ENCODE measurements at places on chromosomes 2 and 18.

DNA sequence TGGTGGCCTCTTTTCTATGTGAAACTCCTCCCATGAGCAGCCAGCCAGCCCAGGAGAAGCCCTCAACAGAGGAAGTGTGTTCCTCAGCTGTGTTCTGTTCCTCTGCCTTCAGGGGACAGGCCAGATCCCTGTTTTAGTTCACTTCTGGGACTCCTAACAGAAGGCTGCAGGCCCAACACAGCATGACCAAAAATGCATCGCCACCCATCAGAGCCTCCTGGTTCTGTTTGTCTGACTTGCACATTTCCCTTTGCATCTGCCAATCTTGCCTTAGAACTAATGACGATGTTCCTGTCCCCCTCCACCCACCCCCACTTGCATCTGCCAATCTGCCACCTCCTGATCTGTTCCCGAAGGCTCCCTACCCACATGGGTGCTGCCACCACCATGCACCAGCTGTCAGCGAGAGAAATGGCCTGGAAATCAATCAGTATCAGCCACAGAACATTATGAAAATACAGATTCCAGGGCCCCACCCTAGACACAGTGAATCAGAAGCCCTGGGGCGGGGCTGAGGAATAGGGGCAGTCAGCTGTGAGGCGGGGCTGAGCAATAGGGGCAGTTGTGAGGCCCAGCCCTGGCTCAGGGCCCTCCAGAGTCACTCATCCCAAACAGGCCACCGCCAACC is 51.0 kb downstream of the FAM168B start:
- H3K36me3 ChIP-seq = peaks cover 11% of the 10 kb centered on the region
- H3K4me3 ChIP-seq = no peak overlapping the region
- H3K27me3 ChIP-seq = peaks cover 42% of the 10 kb centered on the region

DNA sequence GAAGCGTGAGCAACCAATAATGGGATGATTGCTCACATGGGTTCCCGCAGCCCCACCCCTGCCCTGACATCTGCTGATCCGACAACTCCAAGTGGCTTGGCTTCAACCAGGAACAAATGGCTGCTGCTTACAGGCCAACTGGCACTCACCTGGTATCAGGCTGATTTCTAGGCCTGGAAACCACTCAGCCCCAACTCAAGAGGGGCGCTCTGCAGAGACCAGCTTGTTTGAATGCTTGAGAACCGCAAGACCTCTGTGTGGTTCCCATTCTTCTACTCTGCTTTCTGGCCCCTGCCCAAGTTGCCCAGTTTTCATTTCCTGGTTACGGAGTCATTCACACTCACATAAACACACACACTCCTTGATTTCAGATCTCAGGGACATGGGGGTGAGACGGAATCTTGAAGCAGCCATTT is 52.0 kb downstream of the TNP1 start:
- H3K4me3 ChIP-seq = no peak overlapping the region
- no peaks in the 10 kb centered on the region for H3K27me3 ChIP-seq
- no peak overlapping the region for H3K27ac ChIP-seq
- no peaks in the 10 kb centered on the region for H3K36me3 ChIP-seq

- no peak overlapping the region for H3K27ac ChIP-seq
- no peak overlapping the region for H3K4me3 ChIP-seq
- H3K4me1 ChIP-seq = peaks cover 50% of the 10 kb centered on the region
- peak; percentile 5 for DNase-seq
- H3K27me3 ChIP-seq = no peaks in the 10 kb centered on the region
- peaks cover 54% of the 10 kb centered on the region for H3K36me3 ChIP-seq
Observed at GRCh38 chr2:241225545-241225944, 37.1 kb downstream of the ANO7 start.

DNA sequence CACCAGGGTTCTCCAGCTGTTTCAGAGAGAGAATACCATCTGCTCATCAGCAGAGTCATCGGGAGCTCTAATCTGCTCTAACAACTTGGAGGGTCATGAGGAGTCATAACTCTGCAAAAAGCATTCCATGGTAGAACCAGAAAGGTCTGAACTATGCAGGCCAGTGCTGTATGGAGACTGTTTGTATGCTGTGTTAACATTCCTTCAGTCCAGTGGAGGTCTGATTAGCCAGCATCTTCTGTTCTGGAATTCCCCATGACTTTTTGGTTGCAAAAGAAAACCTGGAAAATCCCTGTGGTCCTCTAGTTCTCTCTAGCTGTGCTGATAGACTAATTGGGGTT is 9.4 kb upstream of the ITGB6 start:
- H3K36me3 ChIP-seq = no peaks in the 10 kb centered on the region
- H3K27me3 ChIP-seq = no peaks in the 10 kb centered on the region

- H3K36me3 ChIP-seq = no peaks in the 10 kb centered on the region
- no peak overlapping the region for H3K4me3 ChIP-seq
- no peak for DNase-seq
- H3K27me3 ChIP-seq = no peaks in the 10 kb centered on the region
Observed at GRCh38 chr2:3172265-3172935, 205.2 kb downstream of the EIPR1 start.

DNA sequence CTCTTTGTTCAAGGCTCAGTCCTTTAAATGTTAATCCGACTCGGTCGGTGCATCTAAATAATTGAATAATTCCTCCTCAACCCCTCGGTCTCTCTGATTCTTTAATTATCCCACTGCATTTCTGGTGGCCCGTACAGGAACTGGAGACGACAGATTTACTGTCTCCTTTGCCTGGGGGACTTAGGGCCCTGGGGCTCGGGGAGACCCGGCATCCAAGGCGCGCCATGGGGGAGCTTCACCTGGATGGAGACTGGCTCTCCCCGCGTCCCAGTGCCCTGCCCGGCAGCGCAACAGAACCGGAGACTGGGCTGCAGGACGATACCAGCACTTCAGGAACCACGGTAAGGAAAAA is 47.7 kb upstream of the SELENOI start:
- H3K4me3 ChIP-seq = peak overlapping the region; percentile 73
- H3K27ac ChIP-seq = peak overlapping the region; percentile 78
- no peak for DNase-seq

All from left ventricle myocardium inferior (tissue), 1 donor.